ENCODE measurements at places on chromosomes 7 and 10.

- DNase-seq, result no peak
These were observed 114.4 kb upstream of the CREB5 start for GRCh38 chr7:28297801-28298459.

- DNase-seq, result no peak
These were observed 5.1 kb downstream of the SH2D4B start for GRCh38 chr10:80542652-80543318.

DNA sequence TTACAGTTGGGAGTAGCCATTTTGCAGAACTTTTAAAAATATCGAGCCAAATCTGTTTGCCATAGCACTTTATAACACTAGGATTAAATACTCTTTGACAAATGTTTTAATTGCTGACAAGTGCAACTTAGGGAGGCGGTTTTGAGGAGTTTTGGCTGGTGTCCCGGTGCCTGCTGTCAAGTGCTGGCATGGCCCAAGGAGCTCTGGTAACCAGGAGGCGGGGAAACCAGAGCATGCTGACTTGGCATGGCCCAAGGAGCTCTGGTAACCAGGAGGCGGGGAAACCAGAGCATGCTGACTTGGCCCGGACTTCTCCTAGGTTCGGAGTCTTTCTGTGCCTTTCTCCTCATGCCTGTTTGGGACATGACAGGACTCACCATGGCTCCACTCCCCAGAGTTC is 30.8 kb upstream of the ZNF32 start:
- no peak for DNase-seq

DNA sequence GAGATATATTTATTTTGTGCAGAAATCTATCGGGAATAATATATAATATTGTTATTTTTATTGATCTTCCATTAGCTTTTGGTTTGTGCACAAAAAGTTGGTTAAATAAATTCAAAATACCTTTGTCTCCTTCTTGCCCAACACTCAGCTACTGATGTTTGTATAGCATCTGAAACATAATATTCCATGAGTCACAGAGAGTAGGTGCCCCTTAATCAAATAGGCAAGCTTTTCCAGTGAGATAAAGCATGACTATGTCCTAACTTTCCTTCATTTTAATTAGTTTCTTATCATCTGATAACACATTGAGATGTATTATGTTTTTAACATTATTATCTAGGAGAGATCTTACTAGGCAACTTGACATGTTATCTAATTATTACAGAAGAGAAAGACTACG is 432.2 kb downstream of the KIF20B start:
- no peak for DNase-seq

DNA sequence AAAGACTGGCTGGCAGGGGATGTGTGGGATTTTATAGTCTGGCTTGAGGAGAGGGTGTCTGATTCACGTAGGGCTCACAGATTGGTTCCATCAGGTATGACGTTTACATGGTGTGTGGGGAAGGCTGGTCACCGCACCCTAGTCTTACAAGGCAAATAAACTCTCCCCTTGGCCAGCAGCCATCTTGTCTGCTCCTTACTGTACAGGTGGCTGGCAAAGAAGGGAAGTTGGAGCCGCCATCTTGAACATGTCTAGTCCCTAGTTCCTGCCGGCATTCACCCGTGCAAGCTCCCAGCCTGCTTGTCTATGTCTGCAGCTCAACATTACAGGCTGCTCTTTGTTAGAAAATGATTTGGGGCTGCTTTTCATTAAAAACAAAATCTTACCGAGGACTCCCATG is 97.6 kb downstream of the RAMP3 start:
- no peak for DNase-seq

DNA sequence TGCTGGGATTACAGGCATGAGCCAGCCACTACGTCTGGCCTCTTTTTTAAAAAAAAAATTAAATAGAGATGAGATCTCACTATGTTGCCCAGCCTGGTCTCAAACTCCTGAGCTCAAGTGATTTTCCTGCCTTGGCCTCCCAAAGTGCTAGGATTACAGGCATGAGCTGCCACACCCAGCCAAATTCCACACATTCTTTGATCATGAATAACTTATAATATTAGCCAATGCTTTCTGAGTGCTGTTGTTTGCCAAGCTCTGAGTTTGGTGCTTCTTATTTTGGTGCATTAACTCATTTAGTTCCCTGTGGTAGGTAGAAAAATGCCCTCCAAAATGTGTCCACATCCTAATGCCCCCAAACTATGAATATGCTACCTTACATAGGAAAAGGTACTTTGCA is 47.2 kb upstream of the MKI67 start:
- no peak for DNase-seq

- DNase-seq, result no peak
These were observed 91.6 kb downstream of the C10orf105 start for GRCh38 chr10:71627956-71628355.

GRCh38 chr10:25849988-25850387 is 84.0 kb upstream of the MYO3A start:
- no peak for DNase-seq

DNA sequence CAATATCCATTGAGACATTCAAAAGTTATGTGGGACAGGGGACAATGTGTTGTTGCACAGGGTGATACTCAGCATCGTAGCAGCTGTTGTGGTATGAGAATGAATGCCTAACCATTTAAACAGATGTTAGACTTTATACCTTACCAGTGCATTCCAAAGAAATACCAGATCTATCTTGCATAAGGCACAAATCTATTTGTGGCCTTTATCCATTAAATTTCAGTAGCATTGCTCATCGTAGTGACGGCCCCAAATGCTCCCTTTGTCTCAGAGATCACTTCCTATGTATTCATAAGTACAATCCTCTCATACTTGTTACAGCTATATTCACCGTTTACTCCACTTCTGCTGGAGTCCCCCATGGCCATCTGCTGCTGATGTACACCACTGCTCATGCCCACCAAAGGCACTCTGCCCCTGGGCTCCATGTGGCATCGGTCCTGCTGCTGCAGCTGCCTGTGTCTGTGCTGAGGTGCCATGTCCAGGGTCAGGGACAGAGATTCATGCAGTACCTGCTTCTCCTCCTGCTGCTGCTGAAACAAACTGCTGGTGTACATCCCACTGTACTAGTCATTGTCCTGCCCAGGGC is 96.3 kb downstream of the CPED1 start:
- no peak for DNase-seq

GRCh38 chr7:28575241-28575643 is 162.9 kb downstream of the CREB5 start:
- no peak for DNase-seq

Data from activated naive CD8-positive, alpha-beta T cell treated with anti-CD3 and anti-CD28 coated beads, Interleukin-2, amount 50 U/mL, for 16 hours (primary cell).